ENCODE measurements at places on chromosomes 1 and 21. TPM values are rescaled to one million over a fixed set of nuclear protein-coding genes. Genes with fewer than 3 reads are reported as not detected.

DNA sequence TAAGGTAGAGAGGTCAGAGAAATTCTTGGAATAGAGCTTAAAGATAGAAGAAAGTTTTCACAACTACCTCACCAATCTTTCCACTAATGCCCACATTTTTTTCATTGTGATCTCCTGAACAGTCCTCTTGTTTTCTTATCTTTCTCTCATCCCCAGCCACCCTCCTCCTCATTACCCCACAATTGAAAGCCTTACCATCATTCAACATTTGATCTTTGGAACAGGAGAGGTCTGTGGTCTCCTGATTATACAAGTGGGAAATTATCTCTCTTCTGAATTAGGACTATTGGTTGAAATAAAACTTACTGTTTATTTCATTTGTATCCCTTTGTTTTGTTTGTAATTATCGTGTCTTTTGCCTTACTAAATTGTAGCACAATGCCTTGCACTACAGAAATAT, 29.6 kb downstream of the DNAH14 start:
- DNase-seq, result no peak

GRCh38 chr1:214983126-214983869, 99.2 kb upstream of the KCNK2 start:
- no peak for DNase-seq

GRCh38 chr21:14675774-14676530, 129.8 kb upstream of the SAMSN1 start:
- peak; percentile 27 for DNase-seq

DNA sequence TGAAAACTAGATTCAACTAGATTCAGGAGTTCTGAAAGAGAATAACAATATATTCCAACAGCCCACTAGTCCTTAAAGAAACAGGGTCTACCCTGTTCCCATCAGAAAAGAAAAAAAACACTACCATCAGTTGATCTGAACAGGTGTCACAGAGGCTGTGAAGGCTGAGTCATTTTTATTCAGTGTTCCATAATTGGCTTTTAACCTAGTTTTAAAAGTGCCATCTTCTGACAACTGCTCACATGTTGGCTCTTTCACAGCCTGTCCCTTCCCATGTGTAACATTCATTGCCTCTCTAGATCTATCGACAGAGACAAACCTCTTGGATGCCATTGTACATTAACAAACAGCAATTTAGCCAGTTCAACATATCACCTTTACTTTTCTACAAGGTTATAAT, 243.7 kb downstream of the TBX15 start:
- DNase-seq, result no peak

- no peak for DNase-seq
These were observed 14.1 kb downstream of the CRP start for GRCh38 chr1:159700312-159700711.

The CFHR4 gene
- not detected for total RNA-seq

- no peak for DNase-seq
These were observed 42.8 kb downstream of the MRPL39 start for GRCh38 chr21:25564349-25564948.

GRCh38 chr1:181806746-181807145, 254.8 kb downstream of the ZNF648 start:
- DNase-seq, result no peak

The OR2L3 gene
- total RNA-seq, result not detected

DNA sequence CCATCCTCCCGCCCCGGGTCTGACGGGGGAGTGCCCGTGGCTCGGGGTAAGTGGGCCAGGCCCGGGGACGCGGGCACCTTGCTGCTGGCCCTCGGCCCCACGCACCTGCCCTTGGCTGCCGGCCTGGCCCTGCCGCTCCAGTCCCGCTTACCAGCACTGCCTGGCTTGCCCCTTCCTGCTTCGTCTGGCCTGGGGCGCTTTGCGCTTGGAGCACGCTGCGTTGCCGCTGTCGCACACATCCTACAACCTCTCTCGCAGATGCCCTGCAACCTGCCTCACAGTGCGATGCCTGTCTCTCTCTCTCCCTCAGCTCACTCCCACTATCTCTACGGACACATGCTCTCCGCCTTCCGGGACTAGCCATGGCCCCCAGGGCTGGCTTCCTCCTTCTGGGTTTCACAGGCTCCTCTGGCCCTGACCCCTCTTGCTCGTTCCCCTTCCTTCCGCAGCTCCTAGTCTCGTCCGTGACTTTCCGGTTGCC, 9.7 kb downstream of the MYOG start:
- no peak for DNase-seq

GRCh38 chr1:173162601-173163000, 44.5 kb downstream of the TNFSF4 start:
- no peak for DNase-seq

- no peak for DNase-seq
These were observed 508.3 kb upstream of the PKN2 start for GRCh38 chr1:88175631-88176226.

DNA sequence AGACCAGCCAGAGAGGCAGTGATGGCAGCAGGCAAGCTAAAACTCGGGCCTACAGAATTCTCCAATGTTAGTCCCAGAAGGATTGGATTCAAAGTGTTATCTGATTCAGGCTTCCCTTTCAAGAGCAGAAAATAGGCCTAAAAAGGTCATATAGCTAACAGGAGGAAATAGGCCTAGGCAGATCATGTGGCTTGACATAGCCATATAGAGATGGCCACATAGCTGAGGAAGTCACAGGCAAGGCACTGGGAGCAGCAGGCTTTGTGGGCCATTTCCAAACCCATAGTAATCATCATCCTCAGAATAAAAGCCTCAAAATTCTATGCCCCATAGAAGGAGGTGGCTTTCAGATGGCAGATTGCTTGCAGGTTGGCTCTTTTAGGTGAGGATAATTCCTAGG, 29.0 kb upstream of the LMO4 start:
- no peak for DNase-seq

The ATP6V1G3 gene
- not detected for total RNA-seq

The HEYL gene
- total RNA-seq, result 0.07 TPM

The SLC9C2 gene
- total RNA-seq, result not detected

- no peak for DNase-seq
These were observed 142.9 kb downstream of the DHRS3 start for GRCh38 chr1:12475101-12475500.

GRCh38 chr1:191520345-191520744, 637.9 kb upstream of the RGS18 start:
- DNase-seq, result no peak

GRCh38 chr21:31117128-31117916, 79.0 kb upstream of the KRTAP19-8 start:
- no peak for DNase-seq

DNA sequence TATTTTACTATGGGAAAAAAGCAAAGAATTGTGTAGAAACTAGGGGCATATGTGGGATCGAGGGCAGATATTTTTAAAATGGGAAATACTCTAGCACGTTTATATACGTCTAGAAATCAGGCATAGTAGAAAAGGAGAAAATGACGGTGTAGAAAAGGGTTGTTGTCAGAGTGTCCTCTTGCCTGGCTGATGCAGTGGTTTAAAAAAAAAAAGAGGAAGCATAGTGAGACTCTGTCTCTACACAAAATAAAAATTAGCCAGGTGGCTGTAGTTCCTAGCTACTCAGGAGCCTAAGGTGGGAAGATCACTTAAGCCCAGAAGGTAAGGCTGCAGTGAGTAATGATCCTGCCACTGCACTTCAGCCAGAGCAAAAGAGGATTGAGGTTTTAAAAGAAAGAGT, 64.7 kb upstream of the LRRC7 start:
- no peak for DNase-seq

The ACTN2 gene
- total RNA-seq, result 0.11 TPM

The NEK2 gene
- total RNA-seq, result 30.0 TPM

The CD53 gene
- total RNA-seq, result 257 TPM

The TCEA3 gene
- 8.3 TPM for total RNA-seq

GRCh38 chr1:172134087-172134731, 286.3 kb upstream of the C1orf105 start:
- DNase-seq, result peak; percentile 12

DNA sequence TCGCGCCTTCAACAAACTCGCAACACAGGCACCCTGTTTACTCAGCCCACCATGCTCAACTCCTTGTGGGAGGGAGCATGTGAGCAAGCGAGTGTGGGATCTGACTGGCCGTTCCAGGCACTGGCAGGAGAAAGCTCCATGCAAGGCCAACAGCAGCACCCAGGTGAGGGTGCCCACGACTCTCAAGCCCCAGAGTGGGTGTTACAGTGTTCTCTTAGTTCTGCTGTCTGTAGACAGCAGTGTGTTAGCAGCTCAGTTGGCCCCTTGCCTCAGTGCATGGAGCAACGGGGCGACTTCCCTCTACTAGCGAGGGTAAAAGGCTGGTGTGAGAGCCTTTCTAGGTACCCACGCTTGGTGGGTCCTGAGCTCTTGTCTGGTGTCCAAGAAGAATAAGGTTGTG, 114.6 kb downstream of the PIGK start:
- DNase-seq, result no peak

The AIRE gene
- total RNA-seq, result not detected

- no peak for DNase-seq
These were observed 60.2 kb upstream of the MPC2 start for GRCh38 chr1:167997037-167997575.

DNA sequence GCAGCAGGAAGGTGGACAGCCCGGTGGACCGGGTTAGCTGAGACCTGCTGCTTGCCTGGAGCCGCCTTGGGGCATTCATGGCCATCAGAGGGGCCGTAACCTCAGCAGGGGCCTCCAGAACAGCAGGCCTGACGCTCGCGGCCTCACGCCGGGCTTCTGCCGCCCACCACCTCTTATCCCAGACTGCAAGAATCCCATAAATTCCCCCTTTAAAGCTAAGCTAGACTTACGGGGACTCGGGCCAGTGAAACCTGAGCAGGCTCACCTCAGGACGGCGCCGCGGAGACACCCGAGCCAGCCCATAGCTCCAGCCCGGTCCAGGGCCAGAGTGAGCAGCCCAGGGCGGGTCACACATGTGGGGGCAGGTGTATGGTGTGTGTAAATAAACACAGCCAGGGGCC, 132.3 kb downstream of the GLIS1 start:
- DNase-seq, result no peak

DNA sequence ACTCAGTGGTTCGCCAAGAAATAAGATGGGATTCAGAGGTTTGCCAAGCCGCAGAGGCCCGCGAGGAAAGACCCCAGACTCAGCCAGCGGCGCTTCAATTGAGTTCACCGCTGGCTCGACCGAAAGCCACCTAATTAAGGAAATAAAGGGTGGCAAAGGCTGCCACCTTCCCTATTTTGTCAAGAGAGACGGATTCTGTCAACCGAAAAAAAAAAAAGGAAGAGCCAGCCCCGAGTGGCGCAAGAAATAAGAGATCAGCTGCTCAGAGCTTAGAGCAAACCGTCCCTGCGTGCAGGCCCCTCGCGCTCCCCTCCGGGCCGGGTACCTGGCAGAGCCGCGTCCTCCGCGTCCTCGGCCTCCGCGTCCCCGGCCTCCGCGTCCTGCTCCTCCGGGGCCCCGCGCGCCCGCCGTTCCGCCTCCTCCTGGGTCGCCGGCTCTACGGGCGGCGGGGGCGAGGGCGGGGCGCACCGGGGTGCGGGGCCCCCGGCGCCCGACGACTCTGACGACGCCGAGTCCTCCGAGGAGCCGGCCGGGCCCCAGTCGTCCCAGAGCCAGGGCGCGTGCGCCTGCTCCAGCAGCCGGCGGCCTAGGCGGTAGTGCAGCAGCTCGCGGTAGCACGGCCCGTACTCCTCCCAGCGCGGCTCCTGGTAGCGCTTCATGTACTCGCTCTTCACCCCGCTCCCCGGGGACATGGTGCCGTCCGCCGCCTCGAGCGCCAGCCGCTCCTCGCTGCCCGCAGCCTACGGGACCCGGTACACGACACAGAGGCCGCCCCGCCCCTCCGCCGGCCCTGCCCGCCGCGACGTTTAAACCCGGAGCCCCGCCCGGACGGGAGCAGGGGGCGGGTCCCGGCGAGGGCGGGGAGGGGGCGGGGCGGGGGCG, 832 bp downstream of the CCSAP start:
- peak; percentile 76 for DNase-seq

The GBP1 gene
- 71.5 TPM for total RNA-seq

The SSX2IP gene
- total RNA-seq, result 10.0 TPM

DNA sequence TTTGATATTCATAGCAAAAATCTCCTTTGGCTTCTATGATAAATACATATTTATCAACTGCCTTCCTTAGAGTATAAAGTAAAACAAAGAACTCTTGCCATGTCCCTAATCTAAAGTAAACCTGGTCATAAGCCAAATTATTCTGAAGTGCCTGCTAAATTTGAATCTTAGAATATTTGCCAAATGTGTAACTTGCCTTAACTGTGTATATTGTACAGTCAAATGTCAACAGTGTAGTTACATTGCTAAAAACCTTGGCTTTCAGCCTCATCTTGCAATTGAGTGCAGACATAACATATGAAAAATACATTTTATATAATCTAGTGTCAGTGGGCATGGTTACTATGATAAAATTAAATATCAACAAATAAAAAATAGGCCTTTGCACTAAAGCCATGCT, 583.4 kb upstream of the ADAMTS5 start:
- no peak for DNase-seq

DNA sequence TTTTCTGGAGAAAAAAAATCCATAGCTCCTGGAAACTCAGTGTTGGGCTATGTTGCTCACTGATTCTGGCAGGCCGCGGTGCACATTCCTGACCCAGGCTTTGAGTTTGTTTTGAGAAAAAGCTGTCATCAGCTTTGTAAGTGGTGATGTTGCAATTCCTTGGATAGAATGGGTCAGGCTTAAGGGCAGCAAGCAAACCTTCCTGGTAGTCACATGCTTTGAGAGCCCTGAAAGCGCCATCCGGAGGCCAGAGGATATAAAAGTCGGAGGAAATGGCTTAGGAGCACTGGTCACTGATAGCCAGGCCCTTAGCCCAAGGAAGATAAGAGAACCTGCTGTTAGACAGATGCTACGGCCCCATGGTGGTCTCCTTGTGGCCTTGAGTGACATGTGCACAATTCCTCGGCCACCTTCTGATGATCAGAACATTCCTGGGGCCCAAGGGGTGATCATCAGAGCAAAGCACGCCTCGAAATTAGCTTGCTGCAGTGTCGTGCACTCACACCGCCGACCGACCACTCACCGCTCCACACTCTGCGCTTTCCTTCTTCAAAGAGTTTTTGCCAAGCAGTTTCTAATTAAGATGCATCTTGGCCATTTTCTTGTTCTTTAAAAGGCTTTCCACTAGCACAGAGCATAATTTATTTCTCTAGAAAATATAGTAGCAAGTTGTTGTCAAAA, 78.6 kb downstream of the MAN1C1 start:
- no peak for DNase-seq

- DNase-seq, result no peak
These were observed 30.1 kb downstream of the CDCA8 start for GRCh38 chr1:37722181-37723071.

DNA sequence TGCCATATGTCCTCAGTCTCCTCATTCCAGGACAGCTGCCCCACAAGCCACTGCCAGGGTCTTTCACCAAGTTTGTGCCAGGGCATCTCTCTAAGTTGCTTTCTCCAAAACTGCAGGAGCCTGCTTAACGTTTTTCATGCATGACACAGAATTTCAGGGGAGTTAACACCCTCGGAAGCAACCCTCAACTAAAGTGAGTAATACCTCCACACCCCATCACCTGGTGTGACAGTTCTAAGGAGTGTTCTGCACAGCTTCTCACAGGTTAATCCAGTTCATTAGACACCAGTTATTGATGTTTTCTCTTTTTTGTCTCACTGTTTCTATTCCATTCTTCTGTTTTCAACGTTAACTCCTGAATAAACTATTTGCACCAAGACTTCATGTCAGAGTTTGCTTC, 115.0 kb downstream of the BACH1 start:
- no peak for DNase-seq

GRCh38 chr1:107942814-107943213, 22.2 kb downstream of the VAV3 start:
- DNase-seq, result no peak

The FMO5 gene
- 0.16 TPM for total RNA-seq

- DNase-seq, result no peak
These were observed 53.4 kb upstream of the RPL11 start for GRCh38 chr1:23638188-23638619.

The CHD5 gene
- 0.63 TPM for total RNA-seq

- DNase-seq, result peak; percentile 75
These were observed 482.4 kb downstream of the NPHP4 start for GRCh38 chr1:5509664-5510452.

The IGSF5 gene
- total RNA-seq, result not detected
